Thyroid gland (tissue), 4 donors: ENCODE measurements at places on chromosomes 3 and 15. TPM values are rescaled to one million over a fixed set of nuclear protein-coding genes. Genes with fewer than 3 reads are reported as not detected.

The SETD2 gene
- 74.3 TPM for total RNA-seq

The IL16 gene
- total RNA-seq: 10.1 TPM

The ALDH1L1 gene
- 2.1 TPM for total RNA-seq

The CYP8B1 gene
- total RNA-seq: not detected

The UBAP1L gene
- 8.1 TPM for total RNA-seq

The PIGZ gene
- total RNA-seq: 9.5 TPM

The RPP25 gene
- 14.9 TPM for total RNA-seq

DNA sequence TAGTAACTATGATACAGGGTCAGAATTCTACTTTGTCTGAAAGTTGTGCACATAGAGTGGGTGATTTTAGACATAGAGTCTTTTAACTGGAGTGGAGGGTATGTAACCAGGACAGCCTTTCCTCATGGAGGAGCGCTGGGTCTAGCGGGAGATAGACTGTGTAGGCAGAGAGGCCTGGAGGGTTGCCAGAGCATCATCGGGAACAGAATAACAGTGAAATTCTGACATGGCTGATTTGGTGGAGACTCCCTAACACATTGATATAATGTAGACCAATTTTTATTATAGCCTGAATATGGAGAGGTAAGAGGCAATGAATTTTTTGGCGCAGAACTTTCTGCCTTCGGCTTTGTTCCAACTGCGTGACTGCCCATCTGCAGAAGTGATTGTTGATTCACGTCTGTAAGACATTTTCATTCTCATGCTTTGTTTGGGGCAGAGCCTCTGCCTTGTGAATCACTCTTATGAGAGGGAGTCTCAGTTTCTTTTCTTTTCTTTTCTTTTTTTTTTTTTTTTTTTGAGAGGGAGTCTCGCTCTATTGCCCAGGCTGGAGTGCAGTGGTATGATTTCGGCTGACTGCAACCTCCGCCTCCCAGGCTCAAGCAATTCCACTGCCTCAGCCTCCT, 16.0 kb downstream of the LPP start:
- H3K4me1 ChIP-seq: peaks cover 6% of the 10 kb centered on the region
- H3K36me3 ChIP-seq: no peaks in the 10 kb centered on the region
- DNase-seq: no peak
- H3K27ac ChIP-seq: no peak overlapping the region

- H3K4me1 ChIP-seq: no peaks in the 10 kb centered on the region
- no peak overlapping the region for H3K27ac ChIP-seq
- H3K27me3 ChIP-seq: no peaks in the 10 kb centered on the region
- no peak overlapping the region for H3K4me3 ChIP-seq
Observed at GRCh38 chr3:155179966-155180757, 100.0 kb downstream of the MME start.

DNA sequence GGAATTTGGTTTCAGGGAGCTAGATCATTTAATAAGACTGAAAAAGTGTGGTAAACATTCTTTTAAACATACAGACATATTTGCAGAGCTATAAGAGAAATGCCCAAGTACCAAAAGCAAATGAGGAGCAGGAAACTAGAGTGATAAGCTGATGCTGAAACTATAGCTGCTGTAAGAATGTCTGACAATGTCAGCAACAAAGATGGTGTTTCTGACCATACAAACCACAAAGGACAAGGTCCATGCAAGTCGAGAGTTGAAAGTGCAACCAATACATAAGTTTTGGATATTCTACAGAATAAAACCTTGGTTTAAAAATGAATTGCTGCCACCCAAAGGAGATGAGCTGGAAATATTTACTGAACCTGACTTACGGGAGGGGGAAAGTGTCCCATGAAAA, 610.2 kb downstream of the TBL1XR1 start:
- no peak overlapping the region for H3K27ac ChIP-seq
- DNase-seq: no peak
- no peaks in the 10 kb centered on the region for H3K4me1 ChIP-seq
- no peaks in the 10 kb centered on the region for H3K36me3 ChIP-seq
- H3K27me3 ChIP-seq: no peaks in the 10 kb centered on the region
- H3K4me3 ChIP-seq: no peak overlapping the region

DNA sequence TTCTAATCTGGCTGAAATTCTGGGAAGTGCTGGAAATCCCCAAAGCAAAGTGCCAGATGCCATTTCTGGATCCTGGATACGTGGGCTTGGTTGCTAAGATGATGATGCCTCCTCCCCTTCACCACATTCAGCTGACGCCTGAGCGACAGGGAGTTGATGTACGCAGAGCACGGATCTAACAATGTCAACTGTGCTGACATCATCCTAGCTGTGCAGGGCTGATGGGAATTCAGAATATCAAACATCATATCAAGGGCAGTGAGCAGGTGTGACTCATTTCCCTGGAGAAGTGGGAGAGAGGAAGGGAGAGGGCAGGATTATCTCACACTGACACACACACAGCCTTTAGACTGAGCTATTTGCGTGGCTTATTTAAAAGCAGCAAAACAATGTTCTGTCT, 92.6 kb upstream of the ZBTB20 start:
- H3K27ac ChIP-seq: no peak overlapping the region
- no peak overlapping the region for H3K4me3 ChIP-seq
- peak; percentile 18 for DNase-seq
- no peaks in the 10 kb centered on the region for H3K27me3 ChIP-seq
- no peaks in the 10 kb centered on the region for H3K36me3 ChIP-seq
- no peaks in the 10 kb centered on the region for H3K4me1 ChIP-seq

DNA sequence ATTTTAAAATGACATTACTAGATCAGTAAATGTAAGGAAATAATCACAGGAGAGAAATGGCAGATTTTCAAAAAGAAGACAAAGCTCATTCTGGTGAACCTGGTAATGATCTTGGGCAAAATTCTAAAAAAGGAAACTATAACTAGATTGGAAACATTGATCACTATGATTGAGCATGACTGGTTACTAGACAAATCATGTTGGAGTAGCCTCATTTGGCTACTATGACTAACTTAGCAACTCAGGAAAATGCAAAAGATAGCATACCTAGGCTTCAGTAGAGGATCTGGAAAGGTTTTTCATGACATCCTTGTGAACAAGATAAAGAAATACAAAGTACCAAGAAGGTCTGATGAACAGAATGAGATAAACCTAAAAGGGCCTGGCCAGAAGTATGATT, 7.6 kb upstream of the TMF1 start:
- H3K27ac ChIP-seq: no peak overlapping the region
- H3K27me3 ChIP-seq: no peaks in the 10 kb centered on the region
- peaks cover 22% of the 10 kb centered on the region for H3K36me3 ChIP-seq
- no peaks in the 10 kb centered on the region for H3K4me1 ChIP-seq
- no peak for DNase-seq

- no peak overlapping the region for H3K4me3 ChIP-seq
- H3K36me3 ChIP-seq: no peaks in the 10 kb centered on the region
- peak overlapping the region; percentile 82 for H3K27ac ChIP-seq
- peaks cover 47% of the 10 kb centered on the region for H3K4me1 ChIP-seq
- no peaks in the 10 kb centered on the region for H3K27me3 ChIP-seq
Observed at GRCh38 chr3:124784686-124785382, 54.6 kb downstream of the UMPS start.

GRCh38 chr3:11582191-11582968, 61.3 kb downstream of the VGLL4 start:
- peak overlapping the region; percentile 86 for H3K27ac ChIP-seq
- no peaks in the 10 kb centered on the region for H3K36me3 ChIP-seq
- peaks cover 46% of the 10 kb centered on the region for H3K4me1 ChIP-seq
- H3K27me3 ChIP-seq: no peaks in the 10 kb centered on the region

DNA sequence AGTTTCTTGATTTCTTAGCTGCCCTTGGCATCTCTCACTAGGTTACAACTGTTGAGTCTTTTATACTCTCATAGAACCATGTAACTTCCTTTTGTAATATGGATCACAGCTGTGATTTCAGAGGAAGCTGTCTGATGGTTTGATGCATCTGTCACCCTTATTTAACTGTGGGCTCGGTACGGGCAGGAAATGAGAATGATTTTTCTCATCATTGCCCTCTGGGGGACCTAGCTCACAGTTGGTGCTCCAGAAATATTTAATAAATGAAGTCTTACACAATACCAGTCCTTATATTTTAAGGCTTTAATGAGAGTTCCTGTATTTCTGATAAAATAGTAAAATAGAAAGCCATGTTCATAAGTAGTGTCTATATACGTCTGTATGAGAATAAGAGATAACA, 151.2 kb downstream of the EBLN2 start:
- no peaks in the 10 kb centered on the region for H3K27me3 ChIP-seq
- no peaks in the 10 kb centered on the region for H3K36me3 ChIP-seq

- no peak for DNase-seq
- peaks cover 2% of the 10 kb centered on the region for H3K4me1 ChIP-seq
- no peaks in the 10 kb centered on the region for H3K27me3 ChIP-seq
Observed at GRCh38 chr3:155178810-155179436, 98.8 kb downstream of the MME start.

GRCh38 chr3:196652961-196653795, 13.7 kb downstream of the NRROS start:
- H3K27ac ChIP-seq: no peak overlapping the region
- DNase-seq: no peak
- H3K27me3 ChIP-seq: no peaks in the 10 kb centered on the region
